Stomach (tissue), 19 donors: ENCODE measurements at places on chromosomes 1 and 21.

- no peak overlapping the region for H3K4me3 ChIP-seq
- no peak overlapping the region for H3K27ac ChIP-seq
- no peak for DNase-seq
- H3K4me1 ChIP-seq = no peaks in the 10 kb centered on the region
Observed at GRCh38 chr21:36806103-36806502, 107.2 kb downstream of the SIM2 start.

DNA sequence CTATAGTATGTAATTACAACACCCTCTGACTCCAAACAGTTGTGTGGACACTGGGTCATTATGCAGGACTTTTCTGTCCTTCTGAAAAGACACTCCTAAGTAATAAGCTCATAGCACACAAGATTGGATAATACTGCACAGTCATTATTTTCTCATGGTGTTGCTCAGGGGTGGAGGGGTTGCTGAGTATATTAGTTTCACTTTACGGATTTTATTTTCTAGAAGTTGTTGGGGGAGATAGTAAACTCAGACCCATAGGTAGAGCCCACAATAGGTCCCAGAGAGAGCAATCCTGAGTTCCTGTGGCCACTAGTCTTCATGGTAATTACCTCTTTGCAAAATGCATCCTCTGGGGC lies 53.4 kb downstream of the DUSP10 start:
- H3K27ac ChIP-seq = no peak overlapping the region
- no peaks in the 10 kb centered on the region for H3K36me3 ChIP-seq
- H3K27me3 ChIP-seq = no peaks in the 10 kb centered on the region
- H3K4me3 ChIP-seq = no peak overlapping the region
- H3K4me1 ChIP-seq = no peaks in the 10 kb centered on the region

- H3K4me1 ChIP-seq = peaks cover 5% of the 10 kb centered on the region
- H3K27me3 ChIP-seq = no peaks in the 10 kb centered on the region
- no peak overlapping the region for H3K4me3 ChIP-seq
- H3K27ac ChIP-seq = peak overlapping the region; percentile 51
- no peaks in the 10 kb centered on the region for H3K36me3 ChIP-seq
- no peak for DNase-seq
Observed at GRCh38 chr21:41581592-41582228, 73.8 kb upstream of the TMPRSS2 start.

DNA sequence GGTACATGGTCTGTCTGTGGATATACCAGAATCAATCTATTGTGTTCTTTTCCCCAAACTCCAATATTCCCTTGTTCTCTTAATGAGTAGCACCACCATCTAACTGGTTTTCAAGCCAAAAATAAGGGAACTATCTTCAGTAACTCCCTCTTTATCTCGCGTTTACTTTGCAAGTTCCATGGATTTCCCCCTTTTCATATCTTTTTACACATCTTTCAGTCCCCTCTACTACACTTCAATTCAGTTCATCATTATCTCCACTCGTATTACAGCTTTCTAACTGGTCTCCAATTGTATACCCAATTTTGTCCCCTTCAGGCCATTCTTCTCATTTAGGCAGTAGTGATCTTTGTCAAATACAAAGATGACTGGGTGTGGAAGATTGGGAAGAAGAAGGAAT lies 4.1 kb upstream of the TMCO1 start:
- H3K27me3 ChIP-seq = no peaks in the 10 kb centered on the region
- H3K4me3 ChIP-seq = no peak overlapping the region
- peaks cover 12% of the 10 kb centered on the region for H3K36me3 ChIP-seq

DNA sequence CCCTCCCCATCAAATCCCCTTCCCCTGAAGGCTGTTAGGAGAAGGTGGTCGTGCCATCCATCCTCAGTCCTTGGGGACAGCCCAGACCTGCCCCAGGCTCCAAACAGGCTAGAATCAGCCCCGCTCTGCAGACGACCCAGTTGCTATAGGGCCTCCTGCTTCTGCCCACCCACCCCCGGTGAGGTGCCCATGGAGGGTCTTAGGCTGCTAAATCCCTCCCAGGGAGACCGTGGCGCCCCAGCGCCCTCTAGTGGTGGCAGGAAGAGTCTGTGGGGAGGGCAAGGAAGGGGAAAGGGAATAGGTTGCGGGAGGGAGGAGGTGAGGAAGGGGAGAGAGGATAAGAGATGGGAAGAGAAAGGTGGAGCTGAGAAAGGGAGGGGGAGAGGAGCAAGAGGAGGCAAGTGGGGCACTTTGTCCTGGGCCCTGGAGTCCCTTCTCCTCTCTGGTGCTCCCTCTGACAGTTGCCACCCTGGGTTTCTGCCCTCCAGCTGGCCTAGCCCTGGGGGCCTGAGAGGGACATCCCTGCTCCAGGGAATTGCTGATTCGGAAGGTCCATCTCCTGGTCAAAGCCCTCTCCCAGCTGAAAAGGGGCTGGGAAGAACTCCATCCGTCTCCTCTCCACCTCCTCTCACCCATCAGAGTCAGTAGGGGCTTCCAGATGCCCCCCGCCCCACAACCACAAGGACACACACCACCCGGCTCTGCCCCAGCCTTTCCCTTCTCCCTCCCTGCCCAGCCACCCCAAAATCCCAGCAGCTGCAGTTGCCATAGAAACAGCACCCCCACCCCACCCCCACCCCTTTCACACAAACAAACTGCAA lies 55.4 kb downstream of the CAMK2N1 start:
- peaks cover 24% of the 10 kb centered on the region for H3K27me3 ChIP-seq
- no peaks in the 10 kb centered on the region for H3K36me3 ChIP-seq
- no peak for DNase-seq
- no peak overlapping the region for H3K4me3 ChIP-seq
- H3K4me1 ChIP-seq = no peaks in the 10 kb centered on the region
- H3K27ac ChIP-seq = no peak overlapping the region

- DNase-seq = no peak
- H3K27me3 ChIP-seq = no peaks in the 10 kb centered on the region
- H3K27ac ChIP-seq = no peak overlapping the region
- H3K36me3 ChIP-seq = no peaks in the 10 kb centered on the region
- H3K4me3 ChIP-seq = no peak overlapping the region
Observed at GRCh38 chr1:41925712-41926111, 7.0 kb upstream of the HIVEP3 start.

- DNase-seq = no peak
- no peaks in the 10 kb centered on the region for H3K27me3 ChIP-seq
- no peak overlapping the region for H3K27ac ChIP-seq
- H3K4me3 ChIP-seq = no peak overlapping the region
- no peaks in the 10 kb centered on the region for H3K36me3 ChIP-seq
- H3K4me1 ChIP-seq = no peaks in the 10 kb centered on the region
Observed at GRCh38 chr1:189356206-189356605, 1121.5 kb downstream of the BRINP3 start.

DNA sequence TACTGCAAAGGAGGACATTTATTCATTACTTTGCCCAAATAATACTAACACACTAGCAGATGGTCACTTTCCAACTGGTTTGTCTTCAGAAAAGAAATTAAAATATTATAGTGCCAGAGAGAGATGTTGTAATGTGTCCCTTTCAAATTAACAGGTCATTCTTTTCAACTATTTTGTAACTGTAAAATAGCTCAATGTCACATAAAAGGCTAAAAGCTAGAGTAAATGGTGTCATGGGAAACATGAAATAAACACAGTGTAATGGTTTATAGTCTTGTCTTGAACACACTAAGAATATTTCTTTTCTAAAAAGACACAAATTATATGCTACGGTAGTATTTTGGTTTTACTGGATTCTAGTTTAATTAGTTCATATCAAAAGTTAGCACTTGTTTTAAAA lies 77.8 kb downstream of the ADGRL2 start:
- peak overlapping the region; percentile 68 for H3K27ac ChIP-seq
- no peaks in the 10 kb centered on the region for H3K27me3 ChIP-seq
- peaks cover 27% of the 10 kb centered on the region for H3K4me1 ChIP-seq
- no peaks in the 10 kb centered on the region for H3K36me3 ChIP-seq

DNA sequence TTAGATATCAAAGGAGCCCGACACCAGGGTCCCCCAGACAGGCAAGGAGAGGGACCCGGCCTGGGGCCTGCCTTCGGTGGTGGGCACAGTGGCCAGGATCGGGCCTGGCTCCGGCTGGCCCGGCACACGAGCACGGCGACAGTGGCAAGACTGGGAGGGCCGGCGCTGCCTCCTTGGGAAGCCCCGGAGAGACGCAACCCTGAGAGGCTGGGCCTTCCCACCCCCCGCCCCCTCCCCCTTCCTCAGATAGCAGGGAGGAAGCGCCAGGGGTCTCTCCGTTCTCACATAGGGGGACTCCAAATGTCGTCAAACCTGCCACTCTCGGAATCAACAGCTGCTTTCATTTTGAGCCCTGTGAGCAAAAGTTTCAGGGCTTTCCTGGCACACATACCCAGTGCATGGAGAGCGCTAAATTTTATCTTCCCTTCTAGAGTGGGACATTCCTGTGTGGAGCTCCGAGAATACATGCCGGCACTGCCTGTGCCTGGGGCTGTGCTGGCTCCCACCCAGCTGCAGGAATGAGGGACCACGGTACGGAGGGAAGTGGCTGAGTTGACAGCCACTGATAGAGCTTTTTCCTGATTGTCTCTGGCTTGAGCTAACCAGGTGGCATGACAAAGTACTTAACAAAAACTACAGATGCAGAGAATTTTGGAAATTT lies 62.4 kb downstream of the CD247 start:
- no peaks in the 10 kb centered on the region for H3K36me3 ChIP-seq

DNA sequence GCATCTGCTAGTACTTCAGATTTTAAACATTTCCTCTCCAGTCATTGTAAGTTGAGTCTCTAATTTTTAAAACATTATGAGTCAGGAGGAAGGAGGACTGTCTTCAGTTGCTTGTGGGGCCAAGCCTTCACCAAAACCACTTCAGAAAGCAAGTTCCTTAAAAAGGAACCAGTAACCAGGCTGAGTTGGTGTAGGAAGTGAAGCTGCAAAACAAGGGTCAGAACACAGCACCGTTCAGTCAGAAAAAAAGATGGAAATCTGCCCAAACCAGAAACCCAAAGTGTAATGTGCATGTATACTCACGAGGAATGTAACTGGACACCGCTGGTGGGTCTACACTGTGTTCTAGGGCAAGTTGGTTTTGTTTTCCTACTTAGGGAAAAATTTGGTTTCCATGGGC lies 402.1 kb downstream of the SETD4 start:
- DNase-seq = peak; percentile 15
- H3K4me1 ChIP-seq = no peaks in the 10 kb centered on the region
- no peak overlapping the region for H3K27ac ChIP-seq
- no peaks in the 10 kb centered on the region for H3K27me3 ChIP-seq

DNA sequence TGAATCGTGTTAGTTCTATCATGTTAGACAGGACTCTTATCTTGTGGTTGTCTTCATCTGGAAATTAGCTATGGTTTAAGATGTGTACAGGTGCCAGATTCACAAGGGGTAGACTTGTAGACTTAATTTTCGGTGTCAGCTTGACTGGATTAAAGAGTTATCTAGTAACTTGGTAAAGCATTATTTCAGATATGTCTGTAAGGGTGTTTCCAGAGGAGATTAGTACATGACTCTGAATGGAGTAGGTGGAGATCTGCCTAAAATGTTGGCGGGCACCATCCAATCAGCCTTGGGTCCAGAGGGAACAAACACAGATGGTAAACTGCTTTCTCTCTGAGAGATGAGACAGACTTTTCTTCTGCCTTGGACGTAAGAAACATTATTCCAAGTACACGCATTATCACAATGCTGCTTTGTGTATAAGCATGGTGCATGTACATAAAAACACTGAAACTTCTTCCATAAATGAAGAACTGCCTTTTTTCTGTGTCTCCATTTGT lies 434.6 kb downstream of the SMYD3 start:
- H3K4me3 ChIP-seq = no peak overlapping the region
- DNase-seq = no peak
- no peak overlapping the region for H3K27ac ChIP-seq
- no peaks in the 10 kb centered on the region for H3K4me1 ChIP-seq
- H3K27me3 ChIP-seq = no peaks in the 10 kb centered on the region
- no peaks in the 10 kb centered on the region for H3K36me3 ChIP-seq

DNA sequence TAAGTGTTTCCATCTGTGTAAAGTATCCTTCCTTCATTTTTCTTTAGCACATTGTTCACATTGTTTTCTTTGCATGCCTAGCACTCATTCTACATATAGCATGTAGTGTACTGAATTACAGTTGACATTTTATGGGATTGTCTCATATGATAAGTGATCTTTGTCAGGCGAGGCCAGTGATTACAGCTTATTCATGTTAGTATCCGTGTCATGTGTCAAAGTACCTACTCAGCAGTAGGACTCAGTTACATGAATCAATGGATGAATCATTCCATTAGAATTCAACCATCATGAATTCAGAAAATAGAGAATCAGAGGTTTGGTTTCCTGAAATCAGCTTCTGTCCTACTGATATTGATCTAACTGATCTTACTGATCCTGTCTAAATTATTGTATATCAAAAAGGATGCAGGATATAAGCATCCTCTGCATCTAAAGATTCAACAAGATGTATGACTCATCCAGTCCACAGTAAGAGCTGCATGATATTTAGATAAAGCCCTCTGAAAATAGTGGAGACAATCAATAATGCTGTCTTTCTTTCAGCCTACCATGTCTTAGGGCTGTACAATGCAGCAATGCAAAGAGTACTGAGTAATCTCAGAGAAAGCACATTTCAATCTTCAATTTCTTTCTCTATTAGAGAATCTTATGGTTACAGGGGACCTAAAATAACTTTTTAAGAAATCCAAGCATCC lies 20.7 kb upstream of the HRNR start:
- no peaks in the 10 kb centered on the region for H3K36me3 ChIP-seq
- H3K27ac ChIP-seq = no peak overlapping the region
- no peak for DNase-seq
- H3K4me3 ChIP-seq = no peak overlapping the region

GRCh38 chr1:48196237-48196636 lies 26.3 kb upstream of the SLC5A9 start:
- H3K27ac ChIP-seq = no peak overlapping the region
- no peaks in the 10 kb centered on the region for H3K4me1 ChIP-seq
- no peaks in the 10 kb centered on the region for H3K36me3 ChIP-seq
- H3K27me3 ChIP-seq = no peaks in the 10 kb centered on the region
- no peak overlapping the region for H3K4me3 ChIP-seq
